ENCODE measurements at places on chromosomes 3 and 15.

DNA sequence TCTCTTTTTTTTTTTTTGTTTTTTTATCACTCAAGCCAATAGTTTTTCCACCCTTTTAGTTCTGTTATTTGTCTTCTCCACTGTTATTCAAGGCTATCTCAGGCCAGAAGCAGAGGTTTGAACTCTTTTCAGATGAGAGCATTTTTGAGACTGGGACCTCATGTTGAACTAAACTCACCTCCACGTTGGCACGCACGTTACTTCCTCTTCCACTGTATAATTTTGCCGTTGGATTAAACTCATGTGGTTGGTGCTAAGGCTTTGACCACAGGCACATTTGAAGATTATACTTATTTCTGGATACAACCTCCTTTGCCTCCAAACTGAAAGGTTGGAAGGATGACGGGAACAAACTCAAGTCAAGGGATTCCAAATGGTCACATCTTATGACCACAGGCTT lies 501.3 kb upstream of the TPRG1 start:
- no peak for DNase-seq

GRCh38 chr15:70748281-70748747 lies 15.0 kb downstream of the UACA start:
- DNase-seq = no peak

GRCh38 chr15:73915082-73915481 lies 11.2 kb upstream of the LOXL1 start:
- DNase-seq = no peak

DNA sequence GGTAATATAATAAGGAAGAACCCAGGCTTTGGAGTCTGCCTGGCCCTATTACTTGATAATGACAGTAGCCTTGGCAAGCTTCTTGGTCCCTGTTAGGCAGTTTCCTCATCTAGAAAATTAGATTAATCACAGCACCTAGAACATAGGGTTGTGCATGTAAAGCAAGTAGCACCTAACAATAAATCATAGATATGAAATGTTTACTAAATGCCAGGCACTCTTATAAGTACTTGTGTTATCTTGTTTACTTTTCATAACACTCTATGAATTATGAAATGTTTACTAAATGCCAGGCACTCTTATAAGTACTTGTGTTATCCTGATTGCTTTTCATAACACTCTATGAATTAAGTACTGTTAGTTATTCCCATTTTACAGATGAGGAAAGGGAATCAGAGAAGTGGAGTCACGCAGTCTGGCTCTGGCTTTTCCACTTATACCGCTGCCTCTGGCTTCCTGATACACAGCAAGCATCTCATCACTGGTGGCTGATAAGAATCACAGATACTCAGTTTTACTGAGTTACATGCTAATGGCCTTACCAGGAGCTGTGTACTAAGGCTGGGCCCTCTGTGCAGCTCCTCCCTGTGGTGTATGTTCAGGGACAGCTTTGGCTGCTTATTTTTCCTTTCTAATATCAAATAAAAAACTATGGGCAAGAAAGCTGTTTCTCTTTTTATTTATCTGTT lies 123.4 kb downstream of the FEZF2 start:
- DNase-seq = no peak

DNA sequence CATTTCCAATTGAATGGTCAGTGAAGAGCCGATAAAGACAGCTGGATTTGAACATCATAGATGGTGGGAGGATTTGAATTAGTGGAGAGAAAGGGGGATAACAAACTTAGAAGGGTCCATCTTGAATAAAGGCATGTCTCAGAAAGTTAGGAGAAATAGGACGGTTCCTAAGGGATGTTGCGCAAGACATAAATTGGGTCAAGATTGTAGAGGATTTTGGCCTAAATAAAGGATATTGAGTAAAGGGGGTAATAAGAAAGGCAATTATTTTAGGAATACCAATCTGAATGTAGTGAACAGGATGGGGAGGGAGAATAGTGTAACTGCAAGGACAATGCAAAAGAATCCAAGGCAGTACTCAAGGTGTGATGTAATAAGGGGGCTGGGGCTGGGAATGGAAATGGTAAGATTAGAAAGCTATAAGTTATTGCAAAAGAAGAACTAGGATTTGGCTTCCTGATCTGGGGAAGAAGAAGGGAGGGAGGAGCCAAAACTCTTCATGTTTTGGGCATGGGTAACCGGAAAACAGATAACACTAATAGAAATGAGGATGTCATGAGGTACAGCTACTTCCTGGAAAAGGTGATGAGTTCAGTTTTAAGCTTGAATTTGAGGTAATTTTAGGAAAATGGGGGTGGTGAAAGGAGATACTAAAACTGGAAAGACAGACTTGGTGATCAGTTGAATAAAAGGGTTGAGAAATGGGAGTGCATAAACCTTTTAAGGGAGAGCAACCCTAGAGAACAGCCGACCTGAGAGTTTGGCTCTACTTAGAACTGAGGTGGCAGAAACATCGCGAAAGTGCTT lies 17.3 kb upstream of the TRPC1 start:
- no peak for DNase-seq

DNA sequence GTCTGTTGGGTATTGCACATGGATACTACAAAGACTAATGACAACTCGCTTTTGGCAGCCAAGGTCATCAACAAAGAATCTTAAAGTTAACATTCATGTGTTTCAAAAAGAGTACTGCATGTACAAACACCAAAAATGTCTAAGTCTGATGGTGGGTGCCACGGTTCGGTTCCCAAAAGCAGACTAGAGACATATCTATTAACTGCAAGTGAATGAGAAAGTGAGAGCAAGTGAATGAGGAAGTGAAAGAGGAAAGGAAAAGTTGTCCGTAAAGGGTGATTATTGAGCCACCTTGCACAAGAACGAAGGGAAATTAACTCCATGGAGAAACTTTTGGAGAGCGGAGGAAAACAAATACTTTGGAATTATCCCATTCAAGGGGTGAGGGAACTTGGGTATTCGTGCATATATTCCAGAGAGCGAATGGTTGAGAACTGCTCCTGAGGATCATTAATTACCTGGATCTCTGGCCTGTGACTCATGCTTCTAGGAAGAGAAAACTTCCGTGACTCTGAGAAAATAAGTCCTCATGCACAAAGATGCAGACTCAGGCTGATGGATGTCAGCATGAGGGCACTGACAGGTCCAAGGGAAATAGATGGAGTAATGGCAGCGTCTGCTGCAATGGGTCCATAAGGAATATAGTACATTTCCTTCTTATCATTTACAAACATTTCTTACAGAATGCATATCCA lies 336.5 kb upstream of the TGFBR2 start:
- DNase-seq = no peak

- no peak for DNase-seq
These were observed 25.4 kb downstream of the ISG20 start for GRCh38 chr15:88664151-88664778.

GRCh38 chr3:136437043-136437442 lies 186.9 kb downstream of the PCCB start:
- no peak for DNase-seq

DNA sequence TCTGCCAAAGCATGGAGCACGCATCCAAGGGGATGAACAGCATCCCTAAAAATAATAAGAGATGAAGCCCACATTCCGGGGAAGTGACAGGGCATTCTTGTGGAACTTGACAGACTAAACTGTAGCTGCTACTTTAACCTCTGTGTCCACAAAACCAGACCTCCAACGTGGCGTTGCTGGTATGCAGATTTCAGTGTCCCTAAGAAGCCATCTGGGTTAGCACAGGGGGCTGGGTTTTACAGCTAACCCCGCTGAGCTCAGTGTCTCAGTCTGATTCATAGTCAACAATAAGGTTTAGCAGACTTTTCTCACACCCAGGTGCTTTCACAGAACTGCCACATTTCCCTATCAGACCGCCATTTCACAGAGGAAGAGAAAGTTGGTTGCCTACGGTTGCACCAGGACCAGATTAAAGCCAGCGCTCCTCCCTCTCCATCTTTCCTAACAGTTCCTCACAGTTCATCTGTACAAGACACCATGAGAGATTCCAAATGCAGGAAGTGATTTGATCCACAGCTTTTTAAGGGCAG lies 61.6 kb upstream of the CTDSPL start:
- no peak for DNase-seq

- DNase-seq = no peak
These were observed 8.4 kb upstream of the ANP32A start for GRCh38 chr15:68829068-68829467.

- no peak for DNase-seq
These were observed 66.0 kb downstream of the CMSS1 start for GRCh38 chr3:99883693-99884092.

DNA sequence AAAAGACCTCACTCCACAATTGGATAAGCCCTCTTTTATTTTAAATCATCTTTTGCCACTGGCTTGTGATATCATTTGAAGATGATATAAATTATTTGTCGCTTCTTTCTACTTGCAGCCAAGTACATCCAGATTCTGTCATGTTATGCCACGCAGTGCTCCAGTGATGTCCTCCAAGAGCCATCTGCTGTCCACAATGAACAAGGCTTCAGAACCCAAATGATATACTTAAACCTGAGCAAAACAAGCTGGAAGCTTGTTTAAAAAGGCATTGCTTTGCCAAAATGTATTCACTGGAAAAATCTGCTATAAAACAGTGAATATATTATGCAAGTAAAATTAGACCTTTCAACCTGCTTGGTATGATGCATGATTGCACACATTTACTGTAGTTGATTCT lies 58.8 kb upstream of the ARL6 start:
- DNase-seq = no peak

GRCh38 chr3:28191363-28191762 lies 50.1 kb upstream of the CMC1 start:
- DNase-seq = peak; percentile 1

DNA sequence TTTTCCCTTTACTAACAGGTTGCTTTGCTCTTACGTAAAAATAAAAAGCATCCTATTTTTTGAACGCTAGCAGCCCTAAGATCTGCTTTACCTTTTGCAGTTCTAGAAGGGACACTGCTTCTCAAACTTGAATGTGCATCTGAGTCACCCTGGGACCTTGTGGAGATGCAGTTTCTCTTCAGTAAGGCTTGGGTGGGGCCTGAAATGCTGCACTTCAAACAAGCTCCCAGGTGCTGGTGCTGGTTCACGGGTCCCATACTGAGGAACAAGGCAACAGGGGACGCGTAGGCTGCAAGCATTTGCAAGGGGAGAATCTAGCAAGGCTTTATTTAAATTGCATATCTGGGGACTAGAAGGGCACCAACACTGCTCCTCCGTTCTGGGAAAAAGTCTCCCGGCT lies 30.0 kb downstream of the MB21D2 start:
- DNase-seq = no peak

- no peak for DNase-seq
These were observed 38.9 kb downstream of the SLCO3A1 start for GRCh38 chr15:91892436-91892835.

- DNase-seq = no peak
These were observed 11.6 kb upstream of the AEN start for GRCh38 chr15:88609344-88610090.

- no peak for DNase-seq
These were observed 30.9 kb downstream of the ARNT2 start for GRCh38 chr15:80434926-80435720.

- DNase-seq = peak; percentile 26
These were observed 762 bp downstream of the NCK1 start for GRCh38 chr3:136862617-136863322.

DNA sequence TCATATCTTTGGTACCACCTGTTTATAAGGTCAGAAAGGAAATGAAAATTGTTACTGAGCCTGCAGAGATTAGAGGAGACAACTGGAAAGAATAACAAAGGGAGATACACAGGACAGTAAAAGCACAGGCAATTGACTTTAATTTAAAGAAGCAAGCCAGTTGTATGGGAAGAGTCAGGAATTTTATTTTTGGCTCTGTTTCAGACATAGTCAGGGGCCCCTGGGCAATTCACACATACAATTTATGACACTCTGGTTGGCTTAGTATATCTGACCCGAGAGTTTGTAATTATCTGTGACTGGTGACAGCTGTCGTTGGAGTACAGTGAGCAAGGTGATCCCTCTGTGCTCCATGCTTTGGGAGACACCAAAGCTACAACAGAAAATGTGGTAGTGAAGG lies 591.9 kb upstream of the NECTIN3 start:
- no peak for DNase-seq

DNA sequence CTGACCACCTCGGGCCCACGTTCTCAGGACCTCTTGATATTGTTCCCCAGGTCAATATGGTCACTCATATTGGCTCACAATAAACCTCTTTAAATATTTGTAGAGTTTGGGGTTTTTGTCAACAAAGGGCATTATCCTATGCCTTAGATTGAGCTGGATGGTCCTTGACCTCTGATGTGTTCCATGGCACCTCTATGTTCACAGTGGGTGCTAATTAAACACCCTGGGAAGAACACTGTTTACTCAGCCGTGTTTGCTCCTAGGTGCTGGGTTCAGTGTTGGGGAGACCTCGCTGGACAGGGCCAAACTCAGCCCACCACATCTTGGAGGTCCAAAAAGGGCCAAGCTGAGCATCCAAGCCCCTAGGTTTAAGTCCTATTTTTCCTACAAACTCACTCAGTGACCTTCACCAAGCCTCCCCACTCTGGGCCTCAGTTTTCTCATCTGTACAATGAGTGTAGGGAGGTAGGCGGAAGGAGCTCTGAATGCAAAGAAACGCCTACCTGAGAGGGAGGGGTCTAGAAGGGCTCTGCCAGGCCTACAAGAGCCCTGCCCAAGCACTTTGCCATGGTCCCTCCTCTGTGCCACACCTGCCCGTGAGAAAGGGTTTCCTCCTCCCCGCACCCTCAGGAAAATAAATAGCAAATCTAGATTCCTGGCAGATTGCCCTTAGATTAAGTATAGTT lies 7.2 kb downstream of the FAM174B start:
- DNase-seq = no peak

- DNase-seq = no peak
These were observed 80.2 kb downstream of the ZNF280D start for GRCh38 chr15:56653107-56653506.

DNA sequence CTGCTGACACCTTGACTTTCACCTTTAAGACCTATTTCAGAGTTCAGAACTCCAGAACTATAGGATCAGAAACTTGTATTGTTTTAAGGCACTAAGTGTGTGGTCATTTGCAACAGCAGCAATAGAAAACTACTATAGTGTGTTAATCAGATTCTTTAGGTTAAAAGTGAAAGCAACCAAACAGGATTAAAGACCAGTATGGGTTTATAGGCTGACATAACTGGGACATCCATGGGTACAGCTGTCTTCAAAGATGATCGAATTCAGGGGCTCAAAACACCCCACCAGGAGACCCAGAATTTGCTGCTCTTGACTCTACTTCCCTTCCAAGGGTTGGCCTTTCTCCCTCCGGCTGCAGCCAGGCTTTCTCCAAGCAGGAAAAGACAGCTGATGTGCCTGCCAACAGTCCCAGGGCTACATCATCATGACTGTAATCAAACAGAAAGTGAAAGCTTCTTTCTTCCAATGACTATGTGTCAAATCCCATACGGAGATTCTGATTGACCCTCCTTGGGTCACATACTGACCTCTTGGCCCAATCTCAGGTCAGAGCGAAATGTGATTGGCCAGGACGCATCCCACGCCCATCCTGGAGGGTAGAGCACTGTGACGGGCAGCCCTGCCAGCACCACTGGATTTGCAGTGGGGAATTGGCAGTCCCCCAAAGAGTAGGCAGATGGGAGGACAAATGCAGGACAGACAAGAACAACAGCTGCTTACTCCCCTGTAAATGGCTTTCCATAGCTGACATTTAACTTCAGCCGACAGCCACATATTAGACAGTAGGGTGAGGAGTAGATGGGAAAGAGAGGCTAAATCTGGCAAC lies 51.4 kb upstream of the RNF7 start:
- DNase-seq = no peak

- no peak for DNase-seq
These were observed 479.8 kb upstream of the TBL1XR1 start for GRCh38 chr3:177676947-177677587.

All from fibroblast of skin of left quadriceps (primary cell).